GM13977 (cell line): ENCODE measurements at places on chromosomes 5 and 9.
A peak's percentile ranks its signal among the peaks of the same experiment; 100 is the strongest.

DNA sequence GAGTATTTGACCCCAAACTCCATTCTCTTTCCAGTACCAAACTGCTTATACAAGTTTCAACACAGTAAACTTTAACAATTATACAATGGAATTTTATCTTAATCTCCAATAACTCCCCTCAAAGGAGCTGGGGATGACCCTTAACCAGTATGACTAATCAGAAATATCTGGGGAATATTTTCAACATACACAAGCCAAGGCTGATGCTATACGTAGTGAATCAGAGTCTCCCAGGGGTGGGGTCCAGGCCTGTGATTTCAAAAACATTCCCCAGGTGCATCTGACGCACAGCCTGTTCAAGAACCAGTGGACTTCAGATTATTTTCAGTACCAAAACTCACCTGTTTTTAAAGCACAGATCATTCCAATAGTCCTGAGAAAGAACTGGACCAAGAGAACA, 11.8 kb upstream of the SEMA5A start:
- DNase-seq, result no peak

DNA sequence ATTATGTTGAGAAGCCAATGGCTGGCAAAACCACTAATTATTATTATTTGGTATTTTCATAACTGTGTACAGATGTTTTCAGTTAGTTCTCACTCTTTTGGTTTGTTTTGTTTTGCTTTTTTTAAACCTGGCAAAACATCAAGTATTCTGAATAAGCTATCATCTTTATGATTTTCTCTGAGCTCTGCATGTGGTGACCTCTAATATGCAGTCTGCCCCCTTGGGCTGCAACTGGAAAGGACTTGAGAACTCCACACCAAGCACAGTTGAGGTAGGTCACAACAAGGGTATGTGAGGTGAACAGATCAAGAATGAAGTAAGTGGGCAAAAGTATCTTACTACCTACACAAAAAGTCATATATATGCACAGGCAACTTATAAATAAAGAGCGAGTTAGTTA, 202.2 kb downstream of the NFIB start:
- no peak for DNase-seq

DNA sequence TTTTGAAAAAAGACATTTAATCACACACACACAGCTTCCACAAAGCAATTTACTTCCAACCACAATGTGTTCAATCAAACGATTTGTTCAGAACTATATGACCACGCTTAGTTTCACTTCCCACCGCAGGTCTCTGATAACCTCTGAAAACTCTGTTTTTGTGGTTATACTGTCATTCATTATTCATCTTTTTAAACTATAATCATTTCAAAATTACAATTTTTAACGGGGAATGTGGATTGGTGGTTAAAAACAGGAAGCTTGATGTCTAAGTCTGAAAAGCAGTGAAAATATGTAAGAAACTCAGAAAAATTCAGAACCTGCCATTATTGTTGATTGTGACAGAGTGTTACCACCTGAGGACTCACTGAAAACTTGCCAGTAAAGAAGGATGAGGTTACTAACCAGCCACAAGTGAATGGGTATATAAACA, 12.7 kb upstream of the TMEM174 start:
- peak; percentile 20 for DNase-seq

DNA sequence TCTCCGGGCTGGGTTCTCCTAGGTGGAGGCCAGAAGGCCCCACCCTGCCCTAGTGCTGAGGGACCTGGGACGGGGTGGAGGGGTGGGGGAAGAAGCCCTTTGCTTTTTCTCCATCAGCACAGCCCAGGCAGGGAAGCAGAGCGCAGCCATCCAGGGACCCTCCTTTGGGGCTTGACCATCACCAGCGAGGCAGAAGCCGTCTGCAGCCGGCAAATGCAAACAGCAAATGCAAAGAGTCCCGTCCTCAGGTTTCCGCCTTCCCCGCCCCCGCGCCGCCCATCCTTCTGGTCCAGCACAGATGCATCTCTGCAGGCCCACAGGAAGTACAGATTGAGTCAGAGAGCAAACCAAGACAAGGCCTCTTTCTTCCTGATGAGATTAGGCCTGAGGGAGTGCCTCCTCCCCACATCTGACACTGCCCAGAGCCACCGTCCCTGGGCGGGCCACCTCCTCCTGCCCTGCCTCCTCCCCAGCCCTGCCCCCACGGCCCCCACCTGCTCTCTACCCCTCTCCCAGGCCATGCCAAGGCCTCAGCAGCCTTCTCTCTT, 23.4 kb downstream of the CORO2A start:
- DNase-seq, result peak; percentile 93

- DNase-seq, result no peak
These were observed 25.1 kb upstream of the TRPM3 start for GRCh38 chr9:71146511-71146910.

DNA sequence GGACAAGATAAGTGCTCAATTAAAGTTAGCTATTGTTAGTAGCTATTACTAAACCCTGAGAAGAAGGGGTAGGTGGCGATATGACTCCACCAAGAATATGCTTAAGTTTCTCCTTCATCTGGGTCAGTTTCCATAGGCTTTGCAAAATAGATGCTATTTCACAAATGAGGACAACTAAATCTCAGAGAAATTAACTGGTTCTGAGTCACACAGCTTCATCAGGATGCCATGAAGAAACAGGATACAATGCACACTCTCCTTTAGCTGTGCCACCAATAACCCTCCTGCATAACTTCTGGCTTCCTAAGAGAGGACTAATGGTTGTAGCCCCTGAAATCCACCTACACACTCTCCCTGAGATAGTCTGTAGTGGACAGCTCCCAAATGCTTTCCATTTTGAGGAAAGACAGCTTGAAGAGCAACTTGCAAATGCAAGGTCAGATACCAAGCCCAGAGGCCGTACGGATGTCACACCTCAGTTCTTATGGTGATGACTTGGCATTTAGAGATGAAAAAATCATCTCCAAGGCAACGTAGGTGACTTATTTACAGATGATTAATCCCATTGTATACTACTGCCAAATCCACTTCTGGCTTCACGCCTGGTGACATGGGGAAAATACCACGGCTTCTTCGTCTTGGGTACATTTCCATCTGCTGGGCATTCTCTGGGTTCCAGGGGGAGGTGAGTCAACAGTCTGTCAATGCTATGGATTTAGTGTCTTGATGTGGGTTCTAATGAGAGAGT, 251.4 kb upstream of the IL12B start:
- no peak for DNase-seq

DNA sequence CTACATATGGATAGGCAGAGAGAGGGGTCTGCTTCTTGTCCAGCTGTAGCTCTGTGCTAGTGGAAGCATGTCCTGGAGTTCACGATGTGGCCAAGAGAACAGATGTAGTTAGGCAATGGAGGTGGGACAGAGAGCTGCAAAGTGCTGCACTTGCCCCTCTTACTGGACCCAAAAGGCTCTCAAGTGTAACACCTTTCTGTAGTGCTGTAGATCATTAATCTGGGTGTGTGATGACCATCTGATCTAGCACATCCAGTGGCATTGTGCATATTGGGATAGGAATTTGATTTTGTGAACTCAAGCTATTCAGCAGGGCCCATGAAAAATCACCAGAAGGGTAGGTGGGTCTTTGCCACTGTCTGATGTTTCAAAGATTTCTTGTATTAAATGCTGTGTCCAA, 151.4 kb downstream of the KDM4C start:
- DNase-seq, result no peak

GRCh38 chr5:5436203-5436760, 13.8 kb downstream of the ICE1 start:
- DNase-seq, result no peak

- no peak for DNase-seq
These were observed 63.7 kb downstream of the SHOC1 start for GRCh38 chr9:111730937-111731567.

DNA sequence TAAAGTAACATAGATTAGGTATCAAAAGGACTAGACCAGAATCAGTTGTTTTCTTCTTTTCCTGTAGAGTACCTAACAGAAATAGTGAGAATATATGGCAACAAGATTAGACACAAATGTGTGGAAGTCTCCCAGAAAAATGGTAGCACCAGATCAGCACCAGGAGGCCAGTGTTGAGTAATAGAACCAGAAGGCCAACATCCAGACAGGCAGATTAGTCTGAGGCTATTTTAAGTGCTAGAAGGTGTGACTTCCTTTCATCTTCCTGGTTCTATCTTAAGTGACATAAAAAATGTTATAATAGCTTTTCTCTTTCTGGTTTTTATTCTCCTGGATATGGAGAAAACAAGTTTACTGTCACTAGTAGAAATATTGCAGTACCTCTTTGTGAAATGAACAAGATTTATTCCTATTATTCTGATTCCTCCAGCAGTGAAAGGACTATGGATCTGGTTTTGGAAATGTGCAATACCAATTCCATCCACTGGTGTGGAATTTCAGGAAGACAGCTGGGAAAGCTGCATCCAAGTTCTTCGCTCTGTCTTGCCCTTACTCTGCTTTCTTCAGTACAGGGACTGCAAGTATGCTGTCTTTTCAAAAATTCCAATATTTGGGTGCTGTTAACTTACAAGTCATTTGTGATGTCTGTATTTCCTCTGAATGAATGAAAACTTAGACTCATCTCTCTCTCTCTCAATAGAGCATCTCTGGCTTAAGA, 39.1 kb downstream of the SHLD3 start:
- no peak for DNase-seq

- no peak for DNase-seq
These were observed 2.3 kb downstream of the FANCC start for GRCh38 chr9:95315108-95315746.

DNA sequence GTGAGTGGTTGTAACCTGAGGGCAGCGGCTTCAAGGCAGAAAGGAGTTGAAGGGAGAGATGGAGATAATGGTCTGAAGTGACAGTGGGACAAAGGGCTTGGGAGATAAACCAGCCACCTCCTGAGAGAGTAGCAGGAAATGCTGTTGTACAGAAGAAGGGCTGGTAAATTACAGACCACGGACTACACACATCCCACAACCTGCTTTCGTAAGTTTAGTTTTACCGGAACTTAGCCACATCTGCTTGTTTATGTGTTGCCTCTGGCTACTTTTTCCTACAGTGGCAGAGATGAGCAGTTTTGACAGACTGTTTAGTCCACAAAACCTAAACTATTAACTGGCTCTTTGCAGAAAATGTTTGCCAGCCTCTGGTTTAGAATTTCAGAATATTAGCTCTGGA, 269.5 kb downstream of the ARHGEF28 start:
- no peak for DNase-seq

DNA sequence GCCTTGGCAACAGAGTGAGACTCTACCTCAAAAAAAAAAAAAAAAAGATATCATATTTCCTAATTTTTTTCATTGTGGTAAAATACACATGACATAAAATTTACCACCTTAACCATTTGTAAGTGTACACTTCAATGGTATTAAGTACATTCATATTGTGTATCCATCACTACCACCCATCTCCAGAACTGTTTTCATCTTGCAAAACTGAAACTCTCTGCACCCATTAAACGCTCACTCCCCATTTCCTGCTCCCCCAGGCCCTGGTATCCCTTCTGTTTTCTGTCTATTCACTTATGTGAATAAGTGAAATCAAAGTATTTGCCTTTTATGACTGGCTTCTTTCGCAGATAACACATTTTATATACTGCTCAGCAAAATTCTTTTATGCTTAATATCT, 12.8 kb downstream of the LRRC8A start:
- no peak for DNase-seq

DNA sequence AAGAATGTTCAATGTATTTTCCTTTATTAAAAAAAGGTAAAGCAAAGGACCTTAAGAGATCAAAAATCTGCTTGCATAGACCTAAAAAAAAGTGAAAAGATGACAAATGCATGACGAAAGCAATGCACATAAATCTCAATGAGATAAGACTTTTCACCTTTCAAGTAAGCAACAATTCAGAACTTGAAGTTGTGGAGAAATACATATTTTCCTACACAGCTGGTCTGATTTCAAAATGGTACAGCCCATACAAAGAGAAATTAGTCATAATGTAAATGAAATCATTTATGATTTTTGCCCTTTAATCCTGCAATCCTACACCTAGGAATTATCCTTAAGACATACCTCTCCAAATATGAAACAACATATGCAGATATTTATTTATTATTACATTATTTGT, 568.0 kb downstream of the ANXA1 start:
- DNase-seq, result no peak

GRCh38 chr9:88737031-88737430, 202.1 kb downstream of the NXNL2 start:
- DNase-seq, result no peak

- no peak for DNase-seq
These were observed 496 bp downstream of the MAPK9 start for GRCh38 chr5:180291234-180291940.

GRCh38 chr5:124708086-124708485, 38.4 kb downstream of the ZNF608 start:
- DNase-seq, result no peak

- no peak for DNase-seq
These were observed 46.1 kb upstream of the PCA3 start for GRCh38 chr9:76718166-76718565.

DNA sequence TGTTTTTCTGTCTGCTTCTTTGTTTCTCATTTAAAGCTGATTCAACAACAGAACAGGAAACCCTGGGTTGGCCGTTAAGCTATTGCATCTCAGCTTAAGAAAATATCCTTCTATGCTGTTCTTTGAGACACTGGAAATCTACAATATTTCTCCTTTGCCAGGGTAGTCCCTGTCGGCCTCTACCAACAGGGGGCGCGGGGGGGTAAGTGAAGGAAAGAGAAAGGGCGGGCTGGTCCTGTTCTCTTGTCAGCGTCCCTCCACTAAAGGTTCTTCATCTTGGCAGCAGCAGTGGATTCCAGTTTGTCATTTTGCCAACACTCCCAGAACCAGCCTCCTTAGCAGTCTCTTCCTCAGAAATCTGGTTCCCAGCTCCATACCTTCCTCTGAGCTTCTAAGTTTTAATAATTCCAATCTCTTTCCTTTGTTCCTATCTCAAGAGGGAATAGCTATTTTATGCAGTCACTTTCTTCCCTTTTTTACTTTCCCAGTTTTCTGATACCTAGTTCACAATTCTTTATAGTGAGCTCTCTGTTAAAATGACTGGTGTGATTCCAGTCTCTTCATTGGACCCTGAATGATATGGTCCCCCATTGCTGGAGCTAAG, 222.3 kb downstream of the GLIS3 start:
- peak; percentile 32 for DNase-seq

DNA sequence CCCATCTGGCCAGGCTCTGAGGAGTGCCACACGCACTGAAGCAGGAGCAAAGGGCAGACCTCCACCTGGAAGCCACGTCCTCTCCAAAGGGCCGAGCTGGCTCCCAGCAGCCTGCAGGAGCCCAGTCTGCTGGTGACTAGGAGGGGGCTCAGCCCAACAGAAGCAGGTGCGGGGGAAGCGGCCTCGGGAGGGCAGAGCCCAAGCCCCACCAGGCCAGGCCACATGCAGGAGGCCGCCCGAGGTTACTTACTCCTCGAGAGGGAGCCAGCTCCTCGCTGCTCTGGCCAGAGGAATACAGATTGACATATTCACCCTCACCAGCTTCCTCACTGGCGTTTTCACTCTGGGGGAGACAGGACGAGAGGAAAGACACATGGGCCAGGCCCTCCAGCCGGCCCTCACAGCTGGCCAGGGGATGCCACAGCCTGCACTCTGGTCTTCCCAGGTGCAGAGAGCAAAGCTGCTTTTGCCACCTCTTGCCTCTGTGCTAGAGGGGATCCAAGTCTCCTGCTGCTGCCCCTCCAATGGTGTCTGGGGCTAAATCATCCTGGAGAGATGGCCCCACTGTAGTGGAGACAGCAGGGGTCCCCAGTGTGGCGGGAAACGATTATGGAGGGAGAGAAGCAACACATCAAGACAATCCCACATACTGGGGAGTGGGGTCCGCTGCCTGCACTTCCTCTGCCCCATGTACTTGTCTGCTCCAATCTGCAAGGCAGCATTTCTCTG, 58.6 kb downstream of the PRRT1B start:
- no peak for DNase-seq
